C1 segment of cervical spinal cord (tissue), 14 donors: ENCODE measurements at places on chromosomes 5 and 9.

GRCh38 chr5:150448952-150449516 is 505 bp downstream of the RPS14 start:
- DNase-seq = no peak

GRCh38 chr9:89372230-89372816 is 54.0 kb downstream of the SECISBP2 start:
- DNase-seq = no peak

- no peak for DNase-seq
Measured at GRCh38 chr9:36503172-36504088, 69.3 kb upstream of the MELK start.

GRCh38 chr9:125269014-125269397 is 7.4 kb downstream of the GAPVD1 start:
- DNase-seq = no peak

DNA sequence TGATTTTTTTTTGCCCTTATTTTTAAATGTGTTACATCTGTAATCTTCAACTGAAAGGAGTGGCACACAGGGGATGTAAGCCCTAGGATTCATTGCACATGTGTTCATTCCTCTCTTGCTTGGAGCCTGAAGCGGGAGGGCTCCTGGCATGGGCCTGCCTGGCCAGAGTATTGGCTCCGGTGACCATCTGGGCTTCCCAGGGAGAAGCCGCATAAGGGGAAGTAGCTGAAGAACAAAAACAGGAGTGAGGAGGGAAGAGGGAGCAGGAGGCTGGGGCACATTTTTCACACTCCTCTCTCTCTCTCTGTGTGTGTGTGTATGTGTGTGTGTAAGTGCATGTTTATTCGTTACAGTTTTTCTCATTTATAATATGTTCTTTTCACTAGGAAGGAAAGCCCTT is 269.9 kb downstream of the PRR16 start:
- DNase-seq = peak; percentile 1

GRCh38 chr5:1037123-1037670 is 28.6 kb downstream of the NKD2 start:
- no peak for DNase-seq

GRCh38 chr5:39800042-39800601 is 375.3 kb upstream of the DAB2 start:
- DNase-seq = no peak

- no peak for DNase-seq
Measured at GRCh38 chr5:18051953-18052352, 417.7 kb downstream of the TAF11L14 start.

- DNase-seq = no peak
Measured at GRCh38 chr5:171678646-171679045, 107.0 kb upstream of the SMIM23 start.

GRCh38 chr9:83047839-83048775 is 14.8 kb downstream of the RASEF start:
- DNase-seq = no peak

- DNase-seq = no peak
Measured at GRCh38 chr5:117380316-117380715, 805.7 kb upstream of the SEMA6A start.

DNA sequence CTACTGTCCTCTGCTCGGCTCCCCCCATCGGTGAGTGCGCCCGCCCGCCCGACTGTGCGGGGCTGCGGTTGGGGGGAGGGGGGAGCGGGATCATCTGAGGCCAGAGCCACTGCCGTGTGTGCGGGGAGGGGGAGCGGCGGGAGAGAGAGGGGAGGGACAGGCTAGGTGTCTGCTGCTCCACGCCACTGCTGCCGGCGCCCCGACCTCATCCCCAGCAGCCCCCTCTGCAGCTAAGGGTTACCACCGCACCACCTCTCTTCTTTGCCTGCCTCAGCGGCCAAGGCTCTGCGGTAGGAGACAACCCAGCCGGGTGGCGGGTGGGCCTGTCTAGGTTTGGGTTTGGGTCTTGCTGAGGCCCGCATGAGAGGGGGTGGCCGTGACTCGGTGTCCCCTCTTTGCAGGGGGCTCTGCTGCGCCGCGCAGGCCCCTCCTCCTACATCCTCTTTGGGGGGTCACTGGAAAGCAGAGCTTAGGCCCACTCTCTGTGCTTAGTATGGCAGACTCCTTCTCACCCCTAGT is 670 bp upstream of the PURA start:
- DNase-seq = no peak

- no peak for DNase-seq
Measured at GRCh38 chr9:106960258-106960657, 97.3 kb downstream of the ZNF462 start.
